Eye (tissue), 1 donor: ENCODE measurements at places on chromosomes 7 and 10.

- DNase-seq, result no peak
These were observed 54.9 kb downstream of the MET start for GRCh38 chr7:116726713-116727431.

DNA sequence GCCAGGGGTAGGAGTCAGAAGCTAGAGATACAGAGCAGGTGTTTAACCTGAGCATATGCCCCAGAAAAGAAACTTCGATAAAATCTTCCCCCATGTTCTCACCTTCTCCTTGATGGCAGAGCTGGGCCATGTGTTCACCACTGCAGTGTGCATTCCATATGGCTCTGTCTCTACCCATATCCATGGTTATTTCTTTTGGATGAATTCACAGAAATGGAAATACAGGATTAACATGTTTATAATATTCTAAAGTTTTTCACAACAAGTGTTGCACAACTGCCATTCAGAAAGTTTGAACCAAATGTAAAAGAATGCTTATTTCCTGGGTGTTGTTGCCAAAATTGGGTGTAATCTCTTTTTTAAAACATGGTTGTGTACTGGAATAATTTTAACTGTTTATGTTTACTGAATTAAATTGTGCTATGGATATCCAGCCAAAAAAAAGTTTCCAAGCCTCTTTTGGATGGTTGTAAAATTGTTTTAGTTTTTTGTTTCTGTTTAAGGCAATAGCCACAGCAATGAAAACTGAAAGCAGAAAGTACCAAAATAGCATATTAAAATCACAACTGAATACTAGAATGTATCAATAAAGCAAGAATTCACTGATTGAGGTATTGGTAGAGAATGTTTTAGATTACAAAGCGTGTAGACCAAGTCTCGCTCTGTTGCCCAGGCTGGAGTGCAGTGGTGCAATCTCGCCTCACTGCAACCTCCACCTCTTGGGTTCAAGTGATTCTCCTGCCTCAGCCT lies 19.9 kb upstream of the CCNY start:
- DNase-seq, result no peak

GRCh38 chr10:520402-520787 lies 169.1 kb downstream of the DIP2C start:
- no peak for DNase-seq

DNA sequence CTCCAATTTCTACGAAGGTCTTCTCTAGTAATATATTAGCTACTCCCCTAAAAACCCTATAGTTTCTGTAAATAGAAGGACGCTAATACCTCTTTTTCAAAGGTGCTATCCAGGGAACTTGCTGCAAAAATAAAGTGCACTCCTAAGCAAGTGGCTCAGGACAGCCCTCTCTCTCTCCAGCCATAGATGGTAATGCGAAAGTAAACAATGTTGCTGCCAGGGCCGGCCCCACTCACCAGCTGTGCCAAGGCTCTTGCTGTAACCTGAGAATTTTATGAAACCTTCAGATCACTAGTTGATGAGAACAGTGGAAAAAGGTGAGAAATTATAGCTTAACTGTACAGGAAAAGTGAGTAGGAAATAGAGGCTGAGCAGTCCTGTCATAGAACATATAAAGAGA lies 10.9 kb upstream of the TAS2R39 start:
- no peak for DNase-seq

DNA sequence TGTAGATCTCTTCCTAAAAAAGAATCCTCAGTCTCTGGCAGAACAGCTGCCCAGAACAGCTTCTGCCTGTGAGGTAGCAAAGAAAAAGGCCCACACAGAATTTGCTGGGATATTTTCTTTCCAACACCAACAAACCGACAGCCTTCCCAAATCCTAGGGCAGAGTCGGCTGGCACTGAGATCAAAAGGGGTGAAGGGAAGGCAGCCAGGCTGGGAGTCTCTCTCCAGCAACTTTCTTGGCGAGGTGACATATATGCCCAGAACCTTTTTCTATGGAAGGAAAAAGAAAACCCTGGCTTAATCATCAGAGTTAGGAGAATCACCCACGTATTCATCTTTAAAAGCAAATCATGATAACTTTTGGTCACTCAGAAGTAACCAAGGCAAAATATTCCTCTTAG lies 279.6 kb downstream of the DNAJB6 start:
- DNase-seq, result peak; percentile 38

- DNase-seq, result no peak
These were observed 489.7 kb upstream of the CELF2 start for GRCh38 chr10:10527861-10528562.

GRCh38 chr7:111735661-111736551 lies 173.6 kb upstream of the IMMP2L start:
- DNase-seq, result peak; percentile 93

- DNase-seq, result peak; percentile 45
These were observed 70.8 kb upstream of the PARD3 start for GRCh38 chr10:34885898-34886297.

GRCh38 chr10:93065675-93066543 lies 5.3 kb downstream of the CYP26C1 start:
- DNase-seq, result no peak

- DNase-seq, result no peak
These were observed 308.9 kb downstream of the GRID1 start for GRCh38 chr10:86057708-86058107.

- no peak for DNase-seq
These were observed 364.9 kb downstream of the ANKRD30A start for GRCh38 chr10:37490266-37490665.

- DNase-seq, result peak; percentile 3
These were observed 32.7 kb downstream of the RBM28 start for GRCh38 chr7:128311013-128311412.

DNA sequence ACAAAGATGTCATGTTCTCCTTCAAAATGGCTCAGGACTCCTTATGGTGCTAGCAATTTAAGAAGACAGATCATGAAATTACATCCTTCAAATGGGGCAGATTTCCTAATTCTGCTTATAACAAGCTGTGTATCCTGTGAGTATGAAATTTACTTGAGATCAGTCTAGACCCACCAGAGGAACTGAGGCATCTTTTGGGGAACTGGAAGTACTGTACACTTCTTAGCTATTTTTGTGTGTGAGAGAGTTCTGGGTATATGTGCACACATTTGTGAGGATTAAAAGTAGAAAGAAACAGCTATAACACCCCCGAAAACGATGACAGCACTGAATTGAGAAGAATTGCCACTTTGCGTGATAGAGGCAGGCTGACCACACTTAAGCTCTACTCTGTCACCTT lies 187.0 kb upstream of the CCDC6 start:
- DNase-seq, result no peak

- no peak for DNase-seq
These were observed 6.5 kb upstream of the WDR86 start for GRCh38 chr7:151416112-151416940.

- no peak for DNase-seq
These were observed 8.3 kb upstream of the ZC3HAV1L start for GRCh38 chr7:139043823-139044812.
